ENCODE measurements at places on chromosomes 6 and 20. TPM values are rescaled to one million over a fixed set of nuclear protein-coding genes. Genes with fewer than 3 reads are reported as not detected.

Gene EFCAB8
- total RNA-seq = not detected

Gene RIPPLY2
- total RNA-seq = not detected

Gene FRK
- 12.1 TPM for total RNA-seq

Gene PRDM13
- total RNA-seq = not detected

Gene INSM1
- not detected for total RNA-seq

Gene CFB
- total RNA-seq = 30.3 TPM

Gene TTK
- total RNA-seq = 2.7 TPM

Gene PGM3
- total RNA-seq = 20.6 TPM

- H3K36me3 ChIP-seq = no peaks in the 10 kb centered on the region
- no peaks in the 10 kb centered on the region for H3K4me1 ChIP-seq
- DNase-seq = no peak
- H3K4me3 ChIP-seq = no peak overlapping the region
- no peaks in the 10 kb centered on the region for H3K27me3 ChIP-seq
Observed at GRCh38 chr20:6165346-6165745, 42.5 kb upstream of the FERMT1 start.

DNA sequence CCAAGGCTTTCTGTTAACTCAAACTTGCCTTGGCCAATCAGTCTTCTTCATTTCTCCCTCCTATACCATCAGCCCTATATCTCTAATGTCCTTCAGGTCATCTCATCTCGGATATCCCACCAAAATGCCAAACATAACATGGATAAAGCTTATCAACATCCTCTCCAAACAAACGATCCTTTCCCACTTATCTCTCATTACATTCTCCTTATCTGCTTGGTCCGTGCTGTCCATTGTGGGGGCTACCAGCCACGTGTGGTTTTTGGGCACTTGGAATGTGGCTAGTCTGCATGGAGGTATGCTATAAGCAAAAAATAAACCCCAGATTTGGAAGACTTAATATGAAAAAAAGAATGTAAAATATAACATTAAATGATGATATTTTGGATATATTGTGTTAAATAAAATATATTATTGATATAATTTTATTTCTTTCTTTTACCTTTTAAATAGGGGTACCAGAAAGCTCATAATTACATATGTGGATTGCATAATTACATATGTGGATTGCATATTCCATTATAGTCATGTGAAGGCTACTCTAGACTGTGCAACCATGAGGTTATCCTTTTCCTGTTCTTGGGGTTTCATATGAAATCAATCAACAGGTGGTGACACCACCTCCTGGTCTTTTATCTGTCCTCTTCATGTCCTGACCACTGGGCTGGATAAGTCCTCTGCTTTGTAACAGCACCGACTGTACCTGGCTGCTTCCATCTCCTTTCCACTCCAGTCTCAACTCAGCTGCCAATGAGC, 123.0 kb downstream of the CD83 start:
- no peak overlapping the region for H3K4me3 ChIP-seq
- DNase-seq = no peak
- no peaks in the 10 kb centered on the region for H3K4me1 ChIP-seq
- no peak overlapping the region for H3K27ac ChIP-seq
- no peaks in the 10 kb centered on the region for H3K36me3 ChIP-seq

- H3K36me3 ChIP-seq = no peaks in the 10 kb centered on the region
- no peak for DNase-seq
- peaks cover 3% of the 10 kb centered on the region for H3K4me1 ChIP-seq
- H3K27me3 ChIP-seq = no peaks in the 10 kb centered on the region
Observed at GRCh38 chr6:170172392-170172791, 118.5 kb downstream of the DLL1 start.

GRCh38 chr20:62551407-62552323, 75.9 kb upstream of the GATA5 start:
- no peaks in the 10 kb centered on the region for H3K36me3 ChIP-seq
- no peak for DNase-seq
- H3K4me1 ChIP-seq = peaks cover 16% of the 10 kb centered on the region
- H3K27me3 ChIP-seq = peaks cover 9% of the 10 kb centered on the region
- peak overlapping the region; percentile 46 for H3K4me3 ChIP-seq

DNA sequence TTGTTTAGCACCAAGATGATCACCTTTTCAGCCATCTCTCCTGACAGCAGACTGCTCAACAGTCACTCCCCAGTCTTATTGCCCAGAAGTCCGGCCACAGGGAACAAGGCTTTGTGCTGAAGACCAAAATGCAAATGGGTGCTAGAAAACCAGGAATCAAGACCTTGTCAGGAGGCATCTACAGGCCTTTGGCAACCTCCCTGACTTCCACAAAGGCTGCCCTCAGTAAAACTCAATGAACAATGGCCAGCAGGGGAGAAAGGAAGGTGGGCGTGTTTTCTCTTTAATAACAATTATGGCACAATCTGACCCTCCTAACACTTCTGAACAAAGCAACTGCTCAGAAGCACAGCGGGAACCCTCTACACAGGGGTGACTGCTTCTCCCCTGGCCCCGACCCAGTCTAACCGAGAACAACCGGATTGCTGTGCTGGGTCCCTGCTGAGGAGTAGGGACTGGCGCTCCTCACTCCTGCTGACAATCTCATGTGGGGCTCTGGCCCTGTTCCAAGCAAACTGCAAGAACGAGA, 41.6 kb downstream of the PLCG1 start:
- DNase-seq = no peak
- H3K27me3 ChIP-seq = no peaks in the 10 kb centered on the region
- H3K4me3 ChIP-seq = no peak overlapping the region
- peaks cover 13% of the 10 kb centered on the region for H3K36me3 ChIP-seq
- H3K27ac ChIP-seq = peak overlapping the region; percentile 78

GRCh38 chr20:49886571-49887213, 28.6 kb downstream of the SPATA2 start:
- DNase-seq = no peak
- H3K36me3 ChIP-seq = peaks cover 20% of the 10 kb centered on the region
- H3K27me3 ChIP-seq = no peaks in the 10 kb centered on the region
- no peak overlapping the region for H3K4me3 ChIP-seq
- peak overlapping the region; percentile 79 for H3K27ac ChIP-seq

DNA sequence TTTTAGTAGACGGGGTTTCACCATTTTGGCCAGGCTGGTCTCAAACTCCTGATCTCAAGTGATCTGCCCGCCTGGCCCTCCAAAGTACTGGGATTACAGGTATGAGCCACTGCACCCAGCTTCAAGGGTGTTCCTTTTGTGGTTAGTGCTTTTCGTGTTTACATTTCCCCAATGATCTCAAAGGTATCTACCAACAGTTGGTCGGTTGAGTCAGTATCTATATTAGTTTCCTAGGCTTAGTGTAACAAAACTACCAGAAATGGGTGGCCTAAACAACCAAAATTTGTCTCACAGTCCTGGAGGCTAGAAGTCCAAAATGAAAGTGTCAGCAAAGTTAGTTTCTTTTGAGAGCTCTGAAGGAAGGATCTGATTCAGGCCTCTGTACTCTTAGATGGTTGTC, 30.1 kb downstream of the CASP8AP2 start:
- H3K36me3 ChIP-seq = peaks cover 4% of the 10 kb centered on the region
- no peaks in the 10 kb centered on the region for H3K27me3 ChIP-seq
- DNase-seq = no peak
- no peak overlapping the region for H3K4me3 ChIP-seq
- H3K27ac ChIP-seq = no peak overlapping the region
- no peaks in the 10 kb centered on the region for H3K4me1 ChIP-seq

GRCh38 chr6:70592391-70593117, 25.8 kb downstream of the SDHAF4 start:
- H3K27me3 ChIP-seq = no peaks in the 10 kb centered on the region
- no peaks in the 10 kb centered on the region for H3K36me3 ChIP-seq
- no peak overlapping the region for H3K4me3 ChIP-seq
- H3K4me1 ChIP-seq = peaks cover 17% of the 10 kb centered on the region
- peak overlapping the region; percentile 17 for H3K27ac ChIP-seq

DNA sequence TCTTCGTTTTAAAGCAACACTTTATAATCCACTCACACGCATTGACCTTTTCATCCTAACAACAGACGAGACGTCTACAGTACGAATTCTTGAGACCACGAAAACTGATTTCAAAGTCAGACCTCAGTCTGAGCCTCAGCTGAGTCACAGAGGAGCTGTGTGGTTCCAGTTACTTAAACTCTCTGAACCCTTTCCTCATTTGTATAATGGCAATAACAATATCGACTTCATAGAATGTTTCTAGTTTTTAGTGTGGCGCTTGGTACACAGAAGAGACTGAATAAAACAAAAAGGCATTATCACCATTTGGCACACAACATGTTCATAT, 236.9 kb downstream of the ATXN1 start:
- DNase-seq = no peak
- no peaks in the 10 kb centered on the region for H3K27me3 ChIP-seq
- no peaks in the 10 kb centered on the region for H3K4me1 ChIP-seq
- no peaks in the 10 kb centered on the region for H3K36me3 ChIP-seq
- H3K4me3 ChIP-seq = no peak overlapping the region

DNA sequence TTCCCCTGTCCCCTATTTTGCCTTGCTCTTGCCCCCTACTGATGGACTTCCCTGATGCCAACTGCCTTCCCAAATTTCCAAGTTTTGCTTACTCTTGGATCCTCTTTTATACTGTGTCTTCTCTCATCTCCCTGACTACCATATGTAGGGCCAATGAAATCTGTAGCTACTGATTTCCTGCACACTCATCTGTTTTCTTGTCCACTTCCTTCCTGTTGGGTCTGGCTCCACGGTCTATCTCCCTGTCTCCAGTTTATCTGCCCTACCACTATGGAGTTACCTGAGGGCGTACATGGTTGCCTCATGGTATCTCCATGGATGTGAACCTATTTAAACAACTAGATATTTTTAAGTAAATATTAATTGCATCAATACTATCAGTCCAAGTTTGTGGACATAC, 140.3 kb upstream of the MCHR2 start:
- no peaks in the 10 kb centered on the region for H3K27me3 ChIP-seq
- H3K4me1 ChIP-seq = no peaks in the 10 kb centered on the region
- no peak overlapping the region for H3K27ac ChIP-seq

GRCh38 chr6:24910961-24911725, 24.6 kb downstream of the RIPOR2 start:
- H3K27ac ChIP-seq = peak overlapping the region; percentile 28
- H3K36me3 ChIP-seq = no peaks in the 10 kb centered on the region
- peaks cover 31% of the 10 kb centered on the region for H3K4me1 ChIP-seq
- no peak for DNase-seq
- peak overlapping the region; percentile 43 for H3K4me3 ChIP-seq
